NCI-H1694 treated with DMSO at 0.1 percent for 48 hours (cell line): ENCODE measurements at places on chromosomes 4 and X.

DNA sequence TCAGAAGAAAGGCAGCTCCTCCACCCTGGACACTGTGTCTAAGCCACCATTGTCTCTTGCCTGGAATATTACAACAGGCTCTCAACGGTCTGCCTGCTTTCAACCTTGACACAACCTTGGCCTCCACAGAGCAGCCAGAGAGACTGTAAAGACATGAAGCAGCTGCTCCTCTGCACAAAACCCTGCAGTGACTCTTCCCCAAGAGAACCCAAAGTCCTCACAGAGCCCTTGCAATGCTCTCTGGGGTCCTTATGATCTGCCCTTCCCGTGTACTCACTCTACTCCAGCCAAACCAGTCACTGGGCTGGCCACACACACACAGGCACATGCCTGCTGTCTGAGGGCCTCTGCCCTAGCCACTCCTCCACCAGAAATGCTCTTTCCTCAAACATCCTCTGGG is 75.9 kb upstream of the CPEB2 start:
- no peak for DNase-seq

- DNase-seq = no peak
These were observed 18.6 kb upstream of the ANKRD17 start for GRCh38 chr4:73277201-73277600.

DNA sequence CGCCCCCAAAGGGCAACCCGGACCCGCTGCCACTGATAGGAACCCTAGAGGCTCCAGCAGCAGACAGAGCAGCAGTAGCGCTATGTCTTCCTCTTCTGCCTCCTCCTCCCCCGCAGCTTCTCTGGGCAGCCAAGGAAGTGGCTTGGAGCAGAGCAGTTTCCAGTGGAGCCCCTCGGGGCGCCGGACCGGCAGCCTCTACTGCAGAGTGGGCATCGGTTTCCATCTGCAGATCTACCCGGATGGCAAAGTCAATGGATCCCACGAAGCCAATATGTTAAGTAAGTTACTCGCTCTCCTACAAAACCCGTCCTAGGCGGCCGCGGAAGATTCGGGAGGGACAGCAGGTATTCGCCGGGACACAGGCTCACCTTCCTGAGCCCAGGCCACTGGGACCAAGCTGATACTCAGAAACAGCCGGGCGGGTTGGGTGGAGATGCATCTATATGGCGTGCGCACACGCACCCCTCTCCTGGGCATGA is 477 bp downstream of the FGF5 start:
- no peak for DNase-seq

GRCh38 chr4:38461342-38461741 is 202.7 kb upstream of the KLF3 start:
- DNase-seq = no peak

GRCh38 chr4:42404001-42404400 is 6.7 kb downstream of the SHISA3 start:
- DNase-seq = no peak

DNA sequence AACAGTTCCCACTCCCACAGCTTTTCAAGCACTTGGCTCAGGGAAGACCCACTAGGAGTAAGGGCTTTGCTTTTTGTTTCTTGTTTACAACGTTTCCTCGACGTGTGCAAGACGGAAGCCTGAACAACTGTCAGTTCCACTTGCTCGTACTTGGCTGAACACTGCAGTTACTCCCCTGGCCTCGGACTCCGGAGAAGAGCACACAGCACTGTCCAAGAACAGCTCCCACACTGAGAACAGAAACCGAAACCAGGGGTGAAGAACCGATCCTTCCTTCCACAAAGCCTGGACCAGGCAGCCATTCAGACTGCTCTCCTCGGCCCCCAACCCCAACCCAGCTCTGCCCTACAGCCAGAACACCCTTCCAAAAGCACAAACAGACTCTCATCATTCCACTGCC is 25.5 kb downstream of the IRF2 start:
- DNase-seq = no peak

DNA sequence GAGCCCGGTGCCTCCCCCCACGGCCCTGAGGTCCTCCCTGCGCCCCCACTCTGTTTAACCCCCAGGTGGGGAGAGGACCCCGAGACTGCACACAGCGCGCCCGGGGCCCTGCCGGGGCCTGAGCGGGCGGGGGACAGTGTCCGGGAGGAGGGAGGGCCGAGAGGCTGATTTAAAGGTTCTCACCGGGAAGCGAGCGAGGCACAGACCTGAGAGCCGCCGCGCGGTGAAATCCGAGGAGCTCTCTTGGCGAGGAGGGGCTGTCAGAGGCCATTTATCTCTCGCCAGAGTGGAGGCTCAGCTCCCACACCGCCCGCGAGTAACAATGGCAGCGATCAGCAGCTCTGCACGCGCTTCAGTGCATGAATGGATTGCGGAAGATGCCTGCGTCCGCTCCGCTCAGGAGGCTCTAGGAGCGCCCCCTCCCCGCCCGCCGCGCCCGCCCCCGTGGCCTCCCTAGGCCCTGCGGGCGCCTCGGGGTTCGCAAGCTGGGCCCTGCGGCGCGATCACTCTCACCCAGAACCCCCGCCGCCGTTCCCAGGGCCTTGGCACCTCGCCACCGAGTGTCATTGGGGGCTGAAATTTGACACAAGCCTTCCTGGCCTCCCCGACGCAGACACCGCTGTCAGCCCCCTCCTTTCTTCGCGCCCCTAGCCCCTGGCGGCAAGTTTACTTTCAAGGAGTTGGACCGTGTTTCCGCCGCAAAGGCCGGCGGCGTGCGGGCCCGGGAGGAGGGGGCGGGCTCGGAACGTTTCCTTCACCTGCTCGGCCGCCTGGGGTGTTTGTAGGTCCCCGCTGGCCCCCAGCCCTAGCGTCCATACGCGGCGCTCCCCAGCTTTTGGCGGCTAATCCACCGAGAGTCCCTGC is 48.7 kb upstream of the BCOR start:
- peak; percentile 18 for DNase-seq

GRCh38 chrX:69396916-69397315 is 107.2 kb upstream of the NALF2 start:
- no peak for DNase-seq

- no peak for DNase-seq
These were observed 92.2 kb upstream of the INTU start for GRCh38 chr4:127540497-127541025.

DNA sequence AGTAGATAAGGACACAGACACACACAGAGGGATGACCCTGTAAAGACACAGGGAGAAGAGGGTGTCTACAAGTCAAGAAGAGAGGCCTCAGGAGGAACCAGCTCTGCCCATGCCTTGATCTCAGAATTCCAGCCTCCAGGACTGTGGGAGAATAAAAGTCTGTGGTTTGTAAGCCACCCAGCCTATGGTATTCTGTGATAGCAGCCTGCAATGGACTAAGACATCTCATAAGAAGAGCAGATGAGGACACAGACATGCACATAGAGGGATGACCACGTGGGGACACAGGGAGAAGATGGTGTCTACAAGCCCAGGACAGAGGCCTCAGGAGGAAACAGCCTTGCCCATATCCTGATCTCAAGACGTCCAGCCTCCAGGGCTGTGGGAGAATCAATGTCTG is 9.4 kb downstream of the XG start:
- DNase-seq = no peak

DNA sequence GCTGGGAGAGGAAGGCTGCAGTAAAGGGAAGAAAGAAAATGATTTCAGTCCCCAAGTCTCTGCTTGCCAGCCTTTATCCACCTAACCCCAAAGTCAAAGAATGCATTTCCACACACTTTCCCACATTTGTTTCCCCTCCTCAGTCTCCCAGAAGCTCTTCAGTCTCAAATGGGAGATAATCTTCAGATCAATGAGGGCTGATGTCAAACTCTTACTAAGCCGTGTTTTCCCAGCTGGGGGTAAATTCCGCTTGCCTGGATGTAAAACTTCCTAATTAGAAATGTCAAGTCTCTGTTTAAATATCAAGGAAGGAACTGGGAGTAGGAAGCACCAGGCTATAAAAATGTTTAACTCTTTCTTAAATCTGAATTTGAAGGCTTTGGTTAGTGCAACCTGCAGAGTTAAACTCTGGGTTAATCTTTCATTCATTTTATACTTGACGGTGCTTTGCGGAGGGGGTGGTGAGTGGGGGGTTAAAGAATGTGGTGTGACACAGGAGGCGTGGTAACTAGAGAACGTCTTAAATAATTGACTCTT is 601.4 kb upstream of the ACTRT1 start:
- no peak for DNase-seq

DNA sequence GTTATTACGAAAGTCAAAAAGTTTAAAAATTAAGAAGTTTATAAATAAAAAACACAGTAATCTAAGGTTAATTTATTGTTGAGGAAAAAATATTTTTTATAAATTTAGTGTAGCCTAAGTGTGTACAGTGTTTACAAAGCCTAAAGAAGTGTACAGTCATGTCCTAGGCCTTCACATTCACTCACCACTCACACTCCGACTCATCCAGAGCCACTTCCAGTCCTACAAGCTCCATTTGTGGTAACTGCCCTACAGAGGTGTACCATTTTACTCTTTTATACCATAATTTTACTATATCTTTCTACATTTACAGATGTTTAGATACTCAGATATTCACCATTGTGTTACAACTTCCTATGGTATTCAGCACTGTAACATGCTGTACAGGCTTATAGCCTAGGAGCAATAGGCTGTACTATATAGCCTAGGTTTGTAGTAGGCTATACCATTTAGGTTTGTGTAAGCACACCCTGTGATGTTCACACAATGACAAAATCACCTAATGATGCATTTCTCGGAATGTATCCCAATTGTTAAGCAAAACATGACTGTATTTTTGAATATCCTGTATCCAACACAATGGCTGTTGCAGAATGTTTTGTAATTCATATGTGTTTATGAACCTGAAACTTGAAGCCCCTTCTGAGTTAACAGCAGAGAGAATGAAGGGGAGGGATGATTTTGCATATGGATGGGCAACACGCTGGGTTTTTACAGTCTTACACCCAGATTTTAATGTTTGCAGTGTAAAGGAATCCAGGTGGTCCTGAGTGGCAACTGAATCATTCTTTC is 3.1 kb downstream of the PPBP start:
- no peak for DNase-seq

DNA sequence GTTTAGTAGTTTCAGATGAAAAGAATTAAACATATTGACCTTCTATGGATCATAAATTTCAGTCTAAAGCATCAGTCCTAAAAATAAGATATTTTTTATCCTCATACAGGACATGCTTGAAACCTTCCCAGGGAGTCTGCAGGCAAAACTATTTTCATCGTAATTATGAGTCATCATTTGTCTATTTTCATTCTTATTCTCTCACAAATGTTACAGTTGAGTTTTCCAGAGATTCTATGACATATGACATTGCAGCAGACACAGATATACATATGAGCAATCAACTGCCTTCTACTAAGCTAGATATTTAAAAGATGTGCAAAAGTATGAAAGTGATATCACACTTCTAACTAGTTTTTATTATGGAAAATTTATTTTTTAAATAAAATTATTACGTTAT is 398.0 kb downstream of the MAGEB5 start:
- no peak for DNase-seq

GRCh38 chrX:72572248-72573157 is at the start of gene HDAC8:
Gene HDAC8 (minus strand): TSS chrX:72572843. CDS start chrX:72572761, 82 bp downstream.
- DNase-seq = peak; percentile 77

GRCh38 chr4:95549246-95550114 is 707 bp upstream of the UNC5C start:
- no peak for DNase-seq

DNA sequence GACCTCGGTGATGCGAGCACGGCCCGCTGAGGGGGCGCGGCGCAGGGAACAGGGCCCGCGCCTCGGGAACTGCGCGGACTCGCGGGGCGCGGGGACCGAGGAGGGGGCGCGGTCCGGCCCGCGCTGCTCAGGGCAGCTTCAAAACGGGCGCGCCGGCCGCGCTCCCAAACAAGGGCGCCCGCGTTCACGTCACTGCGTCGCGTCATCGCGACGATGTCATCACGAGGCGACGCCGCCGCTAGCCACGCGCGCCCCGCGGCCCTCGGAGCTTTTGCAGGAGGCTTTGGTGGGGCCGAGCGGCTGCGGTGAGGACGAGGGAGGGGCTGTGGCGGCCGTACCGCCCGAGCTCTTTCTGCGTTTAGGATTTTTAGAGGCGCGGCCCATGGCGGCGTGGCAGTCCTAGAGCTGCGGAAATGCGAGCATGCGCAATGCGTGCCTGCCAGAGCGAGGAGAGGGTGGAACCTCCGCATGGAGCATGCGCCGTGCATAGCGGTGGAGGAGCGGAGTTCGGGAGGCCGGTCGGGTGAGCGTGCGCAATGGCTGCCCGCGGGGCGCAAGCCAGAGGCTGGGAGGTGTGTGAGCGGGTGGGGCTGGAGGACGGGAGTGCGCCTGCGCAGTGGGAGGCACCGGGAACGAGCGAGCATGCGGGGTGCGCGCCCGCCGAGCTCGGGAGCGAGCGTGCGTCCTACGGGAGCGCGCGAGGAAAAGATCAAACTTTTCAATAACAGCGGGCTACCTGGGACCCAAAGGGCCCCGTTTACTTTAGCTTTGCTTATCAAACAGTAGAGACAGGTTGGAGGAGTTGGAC is at the start of gene PPP2R3B:
Gene PPP2R3B (minus strand): TSS at position 140 of the 808 bp plus-strand sequence. CDS start 216 bp downstream, outside the sequence.
- DNase-seq = no peak

GRCh38 chr4:57193209-57193810 is 83.1 kb upstream of the IGFBP7 start:
- DNase-seq = no peak

GRCh38 chr4:16032396-16032770 is 51.4 kb downstream of the PROM1 start:
- no peak for DNase-seq

DNA sequence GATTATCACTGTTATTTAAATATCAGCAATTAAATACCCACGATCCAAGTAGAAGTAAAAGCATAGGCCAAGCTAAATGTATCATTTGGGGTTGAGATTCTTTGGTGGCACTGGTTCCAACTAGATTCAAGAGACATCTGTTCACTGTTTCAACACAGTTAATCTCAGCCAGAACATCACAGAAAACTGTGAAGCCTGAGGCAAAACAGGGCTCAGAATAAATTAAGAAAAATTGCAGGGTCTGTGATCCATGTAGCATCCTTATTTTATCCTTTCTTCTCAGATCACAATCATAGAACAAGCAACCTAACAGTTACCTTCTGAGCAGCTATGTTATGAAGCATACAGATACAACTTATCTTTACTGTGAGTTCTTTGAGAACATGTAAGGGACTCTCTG is 23.7 kb downstream of the YTHDC1 start:
- DNase-seq = no peak

- no peak for DNase-seq
These were observed 241.9 kb downstream of the SLC39A8 start for GRCh38 chr4:102103368-102103767.

GRCh38 chr4:172721659-172722058 is 447.0 kb upstream of the GALNT7 start:
- no peak for DNase-seq
